ENCODE measurements at places on chromosomes 5 and 9.

- no peak for DNase-seq
These were observed 61.4 kb downstream of the FAM78A start for GRCh38 chr9:131214876-131215275.

DNA sequence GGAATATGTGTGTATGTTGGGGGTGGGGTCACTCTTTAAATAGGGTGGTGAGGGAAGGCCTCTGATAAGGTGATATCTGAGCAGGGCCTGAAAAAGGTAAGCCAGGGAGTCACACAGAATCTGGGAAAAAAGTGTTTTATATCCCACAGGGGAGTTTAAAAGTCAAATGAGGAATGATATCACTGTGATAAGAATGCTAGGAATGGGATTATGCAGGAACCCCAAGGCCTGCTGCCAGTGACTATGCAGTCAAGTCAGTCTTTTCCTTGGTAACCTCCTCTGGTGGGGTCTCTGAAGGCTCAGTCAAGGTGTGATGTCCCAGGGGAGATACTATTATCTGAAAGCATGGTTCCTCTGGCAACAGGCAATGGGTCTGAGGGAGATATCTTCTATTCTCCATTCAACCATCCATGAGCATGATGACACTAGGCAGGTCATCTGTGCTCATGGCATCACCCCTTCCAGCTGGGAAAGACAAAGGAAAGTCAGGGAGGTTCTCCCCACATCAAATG, 53.5 kb downstream of the GRIA1 start:
- no peak for DNase-seq

DNA sequence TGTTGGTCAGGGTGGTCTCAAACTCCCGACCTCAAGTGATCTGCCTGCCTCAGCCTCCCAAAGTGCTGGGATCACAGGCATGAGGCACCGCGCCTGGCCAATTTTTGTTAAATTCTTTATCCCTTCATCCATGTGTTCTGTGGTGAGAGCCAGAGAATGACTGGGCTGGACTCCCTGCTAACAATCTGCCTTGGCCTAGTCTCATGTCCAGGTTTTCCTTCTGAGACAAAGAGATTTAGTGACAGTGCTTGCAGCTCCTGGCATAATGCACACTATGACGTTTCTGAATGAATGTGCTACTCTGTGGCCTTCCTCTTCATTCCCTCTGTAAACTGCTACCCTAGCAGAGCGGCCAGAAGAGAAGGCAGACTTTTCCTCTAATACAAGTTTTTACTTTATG, 79.3 kb downstream of the FOXD1 start:
- DNase-seq: no peak

DNA sequence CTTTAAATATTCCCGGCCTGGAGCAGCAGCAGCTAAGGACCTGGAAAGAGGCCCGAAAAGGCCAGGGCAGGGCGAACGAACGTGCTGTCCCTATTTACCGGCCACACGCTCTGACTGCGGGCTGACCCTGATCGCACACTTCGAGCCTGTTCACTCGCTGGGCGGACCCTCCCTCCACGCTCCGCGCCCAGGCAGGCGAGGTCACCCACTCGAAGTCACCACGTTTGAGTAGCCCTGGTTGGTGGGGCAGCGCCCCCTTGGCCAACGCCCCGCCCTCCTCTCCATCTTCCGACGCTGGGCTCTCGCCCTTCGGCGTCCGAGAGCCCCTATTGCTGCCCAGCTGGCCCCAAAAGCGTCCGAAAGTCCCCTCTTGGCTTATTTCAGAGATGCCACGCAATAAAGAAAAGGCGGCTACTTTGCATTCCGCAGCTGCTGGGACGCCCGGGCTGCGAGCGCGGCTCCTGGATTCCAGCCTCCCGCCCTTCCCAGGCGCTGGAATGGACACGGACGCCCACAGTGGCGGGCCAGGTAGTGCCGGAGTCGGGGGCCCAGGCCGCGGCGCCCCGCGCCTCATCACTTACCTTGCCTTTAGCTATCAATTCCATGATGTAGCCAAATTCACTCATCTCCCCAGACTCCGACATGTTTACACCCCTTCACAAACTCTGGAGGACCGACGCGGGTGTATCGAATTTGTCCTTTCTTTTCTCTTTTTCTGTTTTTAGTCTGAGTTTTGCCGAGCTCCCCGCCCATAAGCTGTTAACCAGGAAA, 9.9 kb upstream of the TRIM36 start:
- no peak for DNase-seq

DNA sequence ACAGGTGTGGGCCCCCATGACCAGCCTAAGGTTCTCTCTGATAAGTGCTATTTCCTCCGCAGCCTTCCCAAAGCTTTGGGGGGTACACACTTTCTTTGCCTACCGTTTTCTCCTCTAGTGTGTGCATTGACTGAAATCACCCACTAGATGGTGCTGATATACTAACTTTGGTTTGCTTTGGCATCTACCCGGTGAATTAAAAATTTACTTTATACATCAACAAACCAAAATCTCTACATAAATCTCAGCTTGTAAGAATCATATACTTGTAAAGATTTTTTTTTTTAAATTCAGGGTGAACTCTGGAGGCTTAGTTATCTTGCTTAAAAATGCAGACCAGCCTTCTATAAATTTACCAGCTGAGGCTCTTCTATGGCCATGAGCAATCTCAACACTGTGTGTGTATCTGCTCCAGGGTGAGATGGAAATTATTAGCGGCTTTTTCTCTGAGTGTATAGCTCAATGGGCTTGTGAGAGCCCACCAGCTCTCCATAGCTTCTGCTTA, 475.7 kb upstream of the TNC start:
- DNase-seq: no peak

GRCh38 chr9:77999231-77999631, 32.4 kb downstream of the GNAQ start:
- no peak for DNase-seq

DNA sequence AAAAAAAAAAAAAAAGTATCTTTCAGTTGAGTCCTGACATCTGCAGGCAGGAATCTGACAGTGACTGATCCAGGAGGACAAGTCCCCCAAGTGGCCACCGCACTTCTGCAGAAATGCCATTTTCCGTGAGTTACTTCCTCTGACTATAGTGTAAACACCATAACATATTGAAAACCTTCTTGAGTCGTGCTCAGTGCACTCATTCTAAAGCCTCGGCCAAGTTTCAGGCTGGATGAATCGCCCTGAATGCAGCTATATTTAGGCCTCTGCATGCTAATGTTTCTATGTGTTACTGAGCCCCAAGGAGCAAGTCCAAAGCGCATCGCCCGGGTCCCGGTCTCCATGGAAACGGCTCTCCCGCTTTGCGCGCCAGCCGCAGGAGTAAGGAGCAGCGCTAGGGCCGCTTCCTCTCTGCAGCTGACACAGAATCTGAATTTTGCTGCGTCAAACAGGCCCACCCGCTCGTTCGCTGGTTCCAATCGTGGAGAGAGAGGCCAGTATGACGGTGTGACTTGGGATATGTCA, 335.4 kb downstream of the MSX2 start:
- peak; percentile 25 for DNase-seq

GRCh38 chr5:24767086-24767485, 122.3 kb upstream of the CDH10 start:
- DNase-seq: no peak

DNA sequence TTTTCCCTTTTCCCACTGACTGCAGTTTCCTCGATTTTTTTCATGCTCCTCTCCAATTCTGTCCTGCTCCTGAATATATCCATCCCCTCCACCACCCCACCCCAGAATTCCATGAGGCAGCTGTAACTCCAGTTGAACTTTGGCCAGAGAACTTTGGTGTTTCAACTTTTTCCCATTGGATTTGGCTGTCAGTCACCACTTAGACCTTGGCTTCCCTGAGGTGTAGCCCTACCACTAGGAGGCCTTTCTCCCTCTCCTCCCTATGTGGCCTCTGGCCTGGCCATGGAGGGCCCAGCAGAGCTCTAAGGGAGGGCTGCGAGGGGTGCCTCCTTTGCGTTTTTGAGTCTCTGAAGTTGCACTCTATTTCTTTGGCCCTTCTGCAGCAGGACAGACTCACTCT, 261.3 kb downstream of the PIK3R1 start:
- no peak for DNase-seq

GRCh38 chr5:5617024-5617423, 194.5 kb downstream of the ICE1 start:
- DNase-seq: no peak

GRCh38 chr9:6715755-6716643, 41.8 kb upstream of the KDM4C start:
- peak; percentile 86 for DNase-seq

DNA sequence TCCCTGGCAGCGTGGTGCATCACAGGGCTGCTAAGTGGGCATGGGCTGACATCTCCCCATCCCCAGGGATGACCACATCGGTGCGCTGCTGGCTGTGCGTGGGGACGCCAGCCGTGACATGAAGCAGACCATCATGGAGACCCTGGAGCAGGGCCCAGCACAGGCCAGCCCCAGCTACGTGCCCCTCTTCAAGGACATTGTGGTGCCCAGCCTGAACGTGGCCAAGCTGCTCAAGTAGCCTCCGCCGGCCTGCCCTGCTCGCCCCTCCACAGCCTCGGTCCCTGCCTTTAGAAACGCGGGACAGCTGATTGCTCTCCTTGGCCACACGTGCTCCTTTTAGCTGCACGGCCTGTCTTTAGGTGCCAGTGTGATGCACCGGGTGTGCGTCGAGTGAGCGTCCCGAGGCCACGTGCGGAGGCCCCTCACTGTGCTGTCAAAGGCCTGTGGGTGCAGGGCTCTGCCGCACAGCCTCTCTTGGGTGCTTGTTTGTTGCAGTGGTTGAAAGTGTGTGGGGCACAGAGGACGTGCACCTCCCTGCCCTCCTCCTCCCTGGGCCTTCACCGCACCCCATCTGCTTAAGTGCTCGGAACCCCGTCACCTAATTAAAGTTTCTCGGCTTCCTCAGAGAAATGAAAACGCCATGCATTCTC, 23.8 kb downstream of the EXOC3 start:
- no peak for DNase-seq

GRCh38 chr5:83644301-83644700, 76.4 kb downstream of the HAPLN1 start:
- DNase-seq: no peak

DNA sequence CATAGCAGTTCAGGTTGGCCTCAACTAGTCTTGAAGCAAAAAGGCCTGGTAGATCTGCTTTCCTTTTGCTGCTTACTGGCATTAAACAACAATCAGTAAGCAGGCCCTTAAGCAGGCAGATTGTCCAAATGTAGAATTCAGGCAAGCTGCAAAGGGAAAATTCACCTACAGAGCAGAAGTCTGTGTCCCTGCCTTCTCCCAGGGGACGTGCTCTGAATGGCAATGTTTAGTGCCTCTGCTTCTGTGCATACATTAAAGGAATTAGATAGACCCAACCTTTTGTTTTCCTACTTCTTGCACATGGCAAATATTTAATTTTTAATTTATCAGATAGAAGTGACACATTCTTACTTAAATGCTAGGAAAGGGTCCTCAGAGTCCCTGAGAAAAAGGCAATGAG, 328.8 kb upstream of the PIK3R1 start:
- DNase-seq: no peak

DNA sequence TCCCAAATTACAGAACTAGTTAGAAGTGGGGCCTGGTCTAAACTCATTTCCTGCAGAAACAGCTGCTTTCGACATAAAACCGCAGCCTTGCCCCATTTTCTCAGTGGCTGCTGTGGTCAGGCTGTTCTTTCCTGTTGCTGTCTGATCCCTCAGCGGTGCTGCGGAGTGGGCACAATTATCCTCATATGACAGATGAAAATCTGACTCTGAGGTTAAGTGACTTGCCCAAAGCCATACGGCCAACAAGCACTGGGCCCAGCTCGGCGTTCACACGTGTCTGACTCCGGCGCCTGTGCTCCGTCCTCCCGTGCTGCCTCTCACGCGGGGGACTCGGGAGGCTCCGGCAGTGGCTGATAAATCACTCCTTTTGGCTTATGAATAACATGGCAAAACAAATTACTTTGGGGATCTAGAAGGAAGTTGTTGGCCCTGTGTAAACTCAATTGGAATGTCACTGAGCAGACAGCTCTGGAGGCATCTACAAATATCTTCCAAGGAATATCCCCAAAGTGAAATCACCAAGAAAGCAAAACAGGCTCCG, 142.6 kb upstream of the LMX1B start:
- DNase-seq: peak; percentile 94

GRCh38 chr9:123789554-123790292, 140.2 kb downstream of the DENND1A start:
- DNase-seq: no peak

DNA sequence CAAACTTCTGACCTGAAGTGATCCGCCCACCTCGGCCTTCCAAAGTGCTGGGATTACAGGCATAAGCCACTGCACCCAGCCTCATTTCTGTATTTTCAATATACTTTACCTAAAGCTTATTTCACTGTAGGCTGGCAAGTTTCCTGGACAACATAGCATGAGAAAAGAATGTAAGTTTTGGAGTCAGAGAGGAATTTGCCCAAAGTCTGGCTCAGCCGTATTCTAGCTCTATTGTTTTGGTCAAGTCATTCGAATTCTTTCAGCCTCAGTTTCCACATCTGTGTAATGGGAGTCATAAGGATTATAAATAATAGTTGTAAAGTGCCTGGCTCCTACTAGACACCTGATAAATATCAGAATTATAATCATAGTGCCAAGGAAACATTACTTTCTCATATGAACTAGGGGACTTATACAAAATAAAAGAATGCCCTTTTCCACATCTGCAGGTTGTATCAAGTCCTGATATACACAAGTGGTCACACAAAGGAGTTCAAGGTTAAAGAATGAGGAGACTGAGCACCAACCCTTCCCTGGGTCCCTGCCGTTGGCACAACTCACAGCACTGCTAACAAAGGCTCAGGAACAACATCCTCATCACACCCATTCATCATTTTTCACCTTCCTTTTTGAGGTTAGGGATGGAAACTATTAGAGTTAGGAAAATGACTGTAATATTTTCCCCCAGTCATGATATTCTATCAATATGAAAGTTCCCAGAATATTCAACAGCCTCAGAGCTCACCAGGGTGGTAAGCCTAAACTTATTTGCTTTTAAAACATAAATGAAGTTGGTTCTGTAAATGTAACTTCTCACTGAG, 34.6 kb upstream of the RAI14 start:
- no peak for DNase-seq

- DNase-seq: no peak
These were observed 18.9 kb downstream of the WNT8A start for GRCh38 chr5:138102454-138103318.

DNA sequence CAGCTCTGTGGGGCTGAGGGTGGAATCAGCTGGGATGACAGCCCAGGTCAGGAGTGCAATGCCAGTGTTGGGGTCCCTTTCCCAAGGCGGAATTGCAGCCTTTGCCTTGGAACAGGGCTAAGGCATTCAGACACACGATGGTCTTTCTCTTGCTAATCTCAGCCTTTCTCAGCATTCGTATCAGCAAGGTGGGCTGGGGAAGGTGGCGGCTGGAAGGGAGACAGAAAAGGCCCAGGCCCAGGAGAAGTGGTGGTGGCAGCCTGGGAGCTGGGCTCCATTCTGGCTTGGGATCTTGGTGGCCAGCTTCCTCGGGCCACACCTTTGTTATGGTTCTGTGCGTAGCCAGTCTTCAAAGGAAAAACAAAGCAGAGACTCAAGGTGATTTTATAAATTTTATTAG, 1.1 kb upstream of the ARHGEF28 start:
- DNase-seq: no peak

Data from activated CD8-positive, alpha-beta T cell treated with anti-CD3 and anti-CD28 coated beads for 36 hours (primary cell).